ENCODE measurements at places on chromosomes 2 and 18.

DNA sequence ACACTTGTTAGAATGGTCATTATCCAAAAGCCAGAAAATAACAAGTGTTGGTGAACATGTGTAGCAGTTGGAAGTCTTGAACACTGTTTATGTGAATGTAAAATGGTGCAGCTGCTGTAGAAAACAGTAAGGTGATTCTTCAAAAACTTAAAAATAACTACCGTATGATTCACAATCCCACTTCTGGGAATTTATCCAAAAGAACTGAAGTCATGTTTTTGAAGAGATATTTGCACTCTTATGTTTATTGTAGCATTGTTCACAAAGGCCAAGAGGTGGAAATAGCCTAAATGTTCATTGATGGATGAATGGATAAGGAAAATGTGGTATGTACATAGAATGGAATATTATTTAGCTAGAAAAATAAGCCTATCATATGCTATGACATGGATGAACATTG lies 6.3 kb upstream of the SPP2 start:
- no peak for DNase-seq

GRCh38 chr2:100238471-100238870 lies 83.8 kb downstream of the LONRF2 start:
- no peak for DNase-seq

GRCh38 chr2:1478311-1479305 lies 65.3 kb downstream of the TPO start:
- DNase-seq: no peak

DNA sequence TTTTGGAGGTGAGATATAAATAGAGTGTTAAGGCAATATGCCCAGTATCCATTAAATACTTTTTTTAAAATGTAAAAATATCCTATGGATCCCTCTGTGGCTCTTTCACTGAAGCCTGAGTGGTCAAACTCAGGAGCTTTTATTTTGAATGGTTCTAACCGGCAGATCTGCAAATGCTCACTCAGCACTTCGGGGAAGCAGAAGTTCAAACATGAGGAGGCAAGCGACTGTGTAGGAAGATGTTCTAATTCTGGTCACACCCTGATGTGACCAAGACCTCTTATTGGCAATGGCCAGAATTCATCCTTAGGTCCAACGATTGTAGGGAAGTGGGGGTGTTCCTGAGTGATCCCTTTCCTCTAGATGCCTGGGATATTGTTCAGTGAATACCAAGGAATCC lies 168.8 kb downstream of the CDCA7 start:
- no peak for DNase-seq

GRCh38 chr2:237859082-237859433 lies 365 bp upstream of the RAMP1 start:
- DNase-seq: no peak

DNA sequence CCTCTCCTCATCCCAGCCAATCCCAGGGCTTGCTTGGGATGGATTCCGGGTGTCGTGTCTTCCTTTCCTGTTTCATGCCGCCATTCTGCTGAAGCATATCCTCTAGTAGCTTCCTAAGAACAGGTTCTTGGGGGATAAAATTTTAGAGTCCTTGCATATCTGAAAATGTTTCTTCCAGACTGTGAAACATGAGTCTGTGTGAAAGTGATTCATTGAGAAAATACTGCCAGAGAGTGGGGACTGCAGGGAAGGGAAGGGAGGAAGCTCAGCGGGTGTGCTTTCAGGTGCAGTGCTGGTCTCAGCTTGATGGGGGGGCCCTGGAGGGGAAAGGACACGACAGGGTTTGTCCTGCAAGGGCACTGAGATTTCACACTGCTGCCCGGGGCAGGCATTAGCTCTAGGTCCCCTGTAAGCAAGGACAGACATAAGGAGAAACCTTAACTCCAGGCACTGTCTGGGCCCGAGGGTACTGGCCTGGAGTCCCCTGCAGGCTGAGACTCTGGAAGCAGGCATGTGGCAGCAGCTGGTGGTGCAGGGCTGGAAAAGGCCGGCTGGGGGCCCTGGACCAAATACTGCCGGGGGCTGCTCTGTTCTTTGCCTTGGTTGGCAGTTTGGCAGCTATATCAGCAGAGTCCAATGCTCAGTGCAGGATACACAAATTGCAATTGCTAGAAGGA lies 97.6 kb upstream of the HS6ST1 start:
- no peak for DNase-seq

All from HAP-1 (cell line).